ENCODE measurements at places on chromosomes 2 and 18.

DNA sequence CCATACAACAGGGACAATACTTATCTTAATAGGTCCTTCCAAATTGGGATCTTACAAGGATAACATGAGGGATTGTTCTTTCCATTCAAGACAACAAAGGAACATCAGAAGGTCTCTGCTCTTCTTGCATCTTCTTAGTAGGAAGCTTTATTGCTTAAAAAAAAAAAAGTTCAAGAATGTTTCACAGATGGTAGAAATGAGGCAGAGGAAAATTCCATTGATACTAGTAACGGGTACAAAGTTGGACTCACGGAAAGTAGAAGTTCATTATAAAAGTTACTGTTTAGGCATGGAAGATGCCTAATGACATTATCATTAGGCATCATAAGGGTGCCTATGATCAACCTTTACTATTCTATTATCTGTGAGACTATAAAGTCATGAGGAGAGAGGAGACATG lies 136.2 kb downstream of the LAMA3 start:
- DNase-seq: no peak

GRCh38 chr2:12164689-12165088 lies 418.3 kb downstream of the LPIN1 start:
- DNase-seq: no peak

DNA sequence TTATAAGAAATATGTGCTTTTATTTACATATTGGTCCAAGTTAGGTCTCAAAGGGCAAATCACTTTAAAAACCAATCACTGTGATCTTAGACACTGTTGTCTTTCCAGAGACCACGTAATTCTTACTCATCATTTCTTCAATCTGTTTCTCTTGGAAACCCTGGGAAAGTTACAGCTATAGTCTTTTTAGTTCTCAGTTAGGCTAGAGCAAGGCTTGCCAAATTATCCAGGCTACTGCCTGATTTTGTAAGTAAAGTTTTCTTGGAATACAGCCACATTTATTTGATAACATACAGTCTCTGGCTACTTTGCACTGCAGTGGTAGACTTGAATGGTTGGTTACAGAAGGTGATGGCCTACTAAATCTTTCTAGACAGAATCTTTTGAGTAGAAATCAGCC lies 106.0 kb downstream of the KIAA1328 start:
- no peak for DNase-seq

DNA sequence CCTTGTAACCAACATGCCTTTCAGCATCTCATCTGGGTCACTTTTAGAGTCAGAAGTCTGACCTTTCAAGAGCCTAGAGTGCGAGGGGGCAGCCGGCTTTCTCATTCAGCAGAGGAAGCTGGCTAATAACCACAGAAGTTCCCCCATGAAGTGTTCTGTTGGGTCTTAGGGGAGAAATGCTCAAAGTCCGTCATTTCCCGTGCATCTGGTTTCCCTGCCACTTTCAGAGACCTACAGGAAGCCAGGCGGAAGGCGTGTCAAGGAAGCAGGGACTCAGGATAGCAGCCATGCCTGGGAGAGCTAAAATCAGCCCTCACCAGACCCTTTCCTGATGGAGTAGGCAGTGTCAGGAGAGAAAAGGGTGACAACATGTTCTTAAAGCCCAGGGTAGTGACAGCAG lies 301.8 kb upstream of the ID2 start:
- no peak for DNase-seq

DNA sequence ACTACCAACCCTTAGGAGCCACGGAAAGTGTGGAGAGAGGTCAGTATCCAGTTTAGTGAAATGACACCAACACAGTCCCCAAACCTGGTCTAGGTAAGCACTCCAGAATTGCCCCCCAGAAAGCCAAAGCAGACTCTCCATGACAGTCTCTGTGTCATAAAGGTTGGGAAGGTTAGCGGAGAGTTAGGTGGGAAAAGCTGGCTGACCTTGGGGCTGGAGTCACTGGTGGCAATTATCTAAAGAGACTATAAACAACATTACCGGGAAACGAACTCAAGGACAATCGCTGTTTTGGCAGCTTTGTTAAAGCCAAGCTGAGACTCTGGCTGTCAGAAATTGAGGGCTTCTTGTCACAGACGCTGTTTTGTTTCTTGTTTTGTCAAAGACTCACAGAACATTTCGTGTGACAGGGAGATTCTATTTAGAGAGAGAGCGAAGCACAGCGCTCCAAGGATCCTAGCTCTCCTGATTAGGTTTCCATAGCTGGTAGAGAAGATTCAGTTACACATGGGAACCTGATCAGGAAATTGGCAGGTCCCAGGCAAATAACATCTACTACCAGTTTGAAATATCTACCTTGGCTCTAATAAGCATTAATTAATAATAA lies 111.3 kb downstream of the LNPK start:
- DNase-seq: no peak

Measured in activated T-helper 1 cell treated with anti-CD3 and anti-CD28 coated beads, Interleukin-2, amount 50 U/mL, for 16 hours (primary cell).